ENCODE measurements at places on chromosomes 13 and 19.

GRCh38 chr13:114078461-114079451 lies 53.7 kb downstream of the RASA3 start:
- no peak for DNase-seq

DNA sequence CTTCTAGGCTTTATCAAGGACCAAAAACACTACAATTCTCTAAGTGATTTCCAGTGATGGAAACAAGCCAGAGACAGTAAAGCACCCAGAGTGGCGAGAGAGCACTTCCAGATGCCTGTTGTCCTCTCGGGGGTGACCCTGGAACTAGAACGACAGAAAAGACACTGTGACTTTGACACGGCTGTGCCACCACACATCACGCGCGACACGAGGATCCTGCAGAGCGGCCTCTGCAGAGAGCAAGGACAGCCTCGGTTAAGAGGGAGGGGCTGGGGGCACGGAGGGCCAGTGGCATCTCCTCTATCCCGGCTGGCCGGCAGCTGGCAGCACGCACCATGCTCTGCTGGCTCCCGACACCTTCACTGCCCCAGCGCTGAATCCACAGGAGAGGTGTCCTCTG lies 42.3 kb downstream of the SUGP2 start:
- DNase-seq: no peak

DNA sequence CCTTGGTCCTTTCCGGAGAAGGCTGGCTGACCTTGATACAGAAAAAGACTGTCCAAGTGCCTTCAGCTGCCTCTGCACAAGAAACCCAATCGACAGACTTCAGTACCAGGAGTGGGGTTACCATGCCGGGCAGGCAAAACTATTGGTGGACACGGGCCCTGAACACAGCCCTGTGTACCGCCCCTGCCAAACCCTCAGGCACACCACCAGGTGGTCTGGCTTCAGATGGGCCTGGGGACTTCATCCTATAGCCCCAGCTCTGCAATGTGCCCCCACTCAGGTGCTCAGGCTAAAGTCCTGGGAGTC lies 17.5 kb downstream of the TCF3 start:
- no peak for DNase-seq

GRCh38 chr13:106343836-106344235 lies 191.6 kb downstream of the EFNB2 start:
- DNase-seq: no peak

- DNase-seq: no peak
These were observed 477.0 kb downstream of the FOXO1 start for GRCh38 chr13:40189426-40189825.

DNA sequence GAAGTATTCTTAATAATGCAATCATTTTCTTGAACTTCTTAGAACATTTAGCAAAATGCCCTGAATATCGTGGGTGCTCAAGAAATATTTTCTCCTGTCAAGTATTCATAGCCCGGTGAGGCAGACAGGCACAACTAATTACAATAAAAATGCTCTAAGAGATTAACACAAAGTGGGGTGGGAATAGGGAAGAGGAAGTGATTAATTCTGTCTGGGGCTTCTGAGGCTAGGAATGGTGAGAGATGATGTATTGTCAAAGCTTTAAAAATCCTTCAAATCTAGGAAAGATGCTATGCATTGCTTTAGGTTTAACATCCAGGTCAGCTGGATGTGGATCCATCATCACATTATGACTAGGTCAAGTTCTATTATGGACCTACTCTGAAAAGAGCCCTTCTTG lies 66.9 kb upstream of the POSTN start:
- DNase-seq: no peak

DNA sequence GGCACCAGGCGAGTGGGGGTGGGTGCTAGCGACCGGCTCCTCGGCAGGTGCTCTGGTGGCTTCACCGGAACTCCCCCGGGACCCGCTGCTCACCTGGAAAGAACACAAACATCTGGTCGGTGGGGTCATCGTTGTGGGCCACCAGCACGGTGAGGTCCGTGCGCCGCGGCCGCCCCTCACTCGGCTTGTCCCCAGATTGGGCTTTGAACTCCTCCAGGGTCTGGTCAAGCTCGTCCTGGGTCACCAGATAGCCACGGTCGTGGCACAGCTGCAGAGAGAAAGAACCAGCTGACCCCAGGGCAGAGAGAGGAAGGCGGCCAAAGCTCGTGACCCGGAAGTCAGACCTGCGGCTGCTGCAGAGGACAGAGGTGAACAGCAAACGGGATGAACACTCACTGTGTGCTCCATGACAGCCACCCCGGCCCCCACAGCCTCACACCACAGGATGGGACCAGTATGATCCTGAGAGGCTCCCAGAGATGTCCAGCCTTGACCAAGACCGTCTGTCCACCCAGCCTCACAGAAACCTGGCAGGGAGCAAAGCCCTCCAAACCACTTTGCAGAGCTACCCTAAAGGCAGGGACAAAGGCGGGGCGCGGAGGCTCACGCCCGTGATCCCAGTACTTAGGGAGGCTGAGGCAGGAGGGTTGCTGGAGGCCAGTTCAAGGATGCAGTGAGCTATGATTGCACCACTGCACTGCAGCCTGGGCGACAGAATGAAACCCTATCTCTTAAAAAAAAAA lies 1.2 kb downstream of the POLR2E start:
- no peak for DNase-seq

DNA sequence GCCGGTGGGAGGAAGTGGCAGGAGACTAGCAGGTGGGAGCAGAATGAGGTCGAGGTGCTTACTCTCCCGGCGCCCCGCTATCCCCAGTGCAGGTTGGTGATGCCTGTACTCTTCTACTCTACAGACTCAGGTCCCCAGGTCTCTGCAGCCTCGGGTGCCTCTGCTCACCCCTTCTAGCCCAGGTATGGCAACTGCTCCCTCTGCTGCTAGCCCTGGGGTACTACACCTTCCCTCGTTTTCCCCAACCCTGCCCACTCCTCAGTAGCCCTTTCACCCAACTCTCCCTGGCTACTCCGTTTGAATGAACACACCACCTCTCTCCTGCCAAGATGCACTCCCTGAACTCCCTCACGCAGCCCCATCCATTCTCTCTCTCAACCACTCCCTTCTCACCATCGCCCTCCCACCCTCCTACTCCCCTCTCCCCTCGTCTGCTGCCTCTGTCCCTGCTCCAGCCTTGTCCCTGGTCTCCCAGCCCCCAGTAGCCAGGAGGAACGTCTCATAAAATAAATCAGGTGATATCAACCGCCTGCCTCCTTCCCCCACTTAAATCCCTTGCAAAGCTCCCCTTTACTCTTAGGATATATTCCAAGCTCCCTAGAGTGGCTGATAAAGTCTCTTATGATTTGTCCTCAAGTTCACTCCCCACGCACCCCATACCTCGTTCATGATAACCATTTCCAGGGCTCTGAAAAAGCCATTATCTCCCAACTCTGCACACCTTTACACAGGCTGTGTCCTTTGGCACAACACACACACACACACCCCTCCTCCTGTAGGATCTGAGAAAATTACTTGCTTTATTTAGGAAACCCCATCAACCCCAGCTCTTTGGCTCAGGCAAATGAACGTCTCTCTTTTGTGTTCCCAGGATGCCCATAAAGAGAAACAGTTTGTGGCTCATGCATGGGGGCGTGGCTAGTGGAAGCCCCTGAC lies 8.2 kb upstream of the MEIS3 start:
- DNase-seq: no peak

- no peak for DNase-seq
These were observed 87.4 kb upstream of the UBL3 start for GRCh38 chr13:29937841-29938240.

- no peak for DNase-seq
These were observed 36.4 kb downstream of the FBN3 start for GRCh38 chr19:8113017-8113416.

DNA sequence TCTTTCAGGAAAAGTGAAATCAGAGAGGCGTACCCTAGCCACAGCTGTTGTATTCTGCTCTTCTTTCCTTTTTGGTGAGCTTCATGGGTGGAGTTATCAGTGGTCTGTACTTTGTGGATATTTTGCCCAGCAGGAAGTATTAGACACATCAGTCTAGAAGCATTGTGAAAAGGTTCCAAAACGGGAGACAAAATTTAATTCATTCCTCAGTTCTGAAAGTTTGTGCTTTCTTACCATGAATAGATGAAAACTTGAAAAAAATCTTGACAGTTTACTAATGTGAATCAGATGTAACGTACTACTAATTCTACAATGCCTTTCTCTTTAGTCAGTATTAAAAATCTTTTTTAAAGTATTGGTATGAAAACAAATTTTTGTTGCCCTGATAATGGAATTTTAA lies 116.8 kb downstream of the DNAJC3 start:
- DNase-seq: no peak

DNA sequence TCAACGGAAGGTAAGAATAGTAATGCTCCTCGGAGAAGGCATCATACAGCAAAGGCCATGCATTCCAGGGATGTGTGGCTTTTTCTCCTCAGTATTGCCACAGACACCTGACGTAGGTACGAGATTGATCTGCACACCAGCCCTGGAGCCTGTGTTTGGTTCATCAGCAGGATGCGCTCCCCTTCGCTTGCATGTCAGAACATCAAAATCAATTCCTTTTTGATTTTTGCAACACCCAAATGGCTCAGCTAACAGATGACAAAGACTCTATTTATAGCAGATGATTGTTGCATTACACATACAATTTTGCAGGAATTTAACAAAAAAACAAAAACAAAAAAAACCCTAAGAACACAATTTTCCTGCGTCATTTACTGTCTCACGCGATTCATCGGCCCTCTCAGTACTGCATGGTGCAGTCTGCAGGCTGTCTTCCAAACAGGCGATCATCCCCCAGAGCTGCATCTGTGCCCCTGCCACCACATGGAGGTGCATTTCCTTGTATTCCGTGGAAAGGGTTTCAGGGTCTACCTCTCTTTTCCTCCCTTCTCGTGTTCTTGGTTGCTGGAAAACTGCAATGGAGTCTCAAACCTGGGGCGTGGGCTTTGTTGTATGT lies 207.3 kb downstream of the TEX29 start:
- no peak for DNase-seq

- DNase-seq: no peak
These were observed 301.6 kb downstream of the TEX29 start for GRCh38 chr13:111622051-111622531.

DNA sequence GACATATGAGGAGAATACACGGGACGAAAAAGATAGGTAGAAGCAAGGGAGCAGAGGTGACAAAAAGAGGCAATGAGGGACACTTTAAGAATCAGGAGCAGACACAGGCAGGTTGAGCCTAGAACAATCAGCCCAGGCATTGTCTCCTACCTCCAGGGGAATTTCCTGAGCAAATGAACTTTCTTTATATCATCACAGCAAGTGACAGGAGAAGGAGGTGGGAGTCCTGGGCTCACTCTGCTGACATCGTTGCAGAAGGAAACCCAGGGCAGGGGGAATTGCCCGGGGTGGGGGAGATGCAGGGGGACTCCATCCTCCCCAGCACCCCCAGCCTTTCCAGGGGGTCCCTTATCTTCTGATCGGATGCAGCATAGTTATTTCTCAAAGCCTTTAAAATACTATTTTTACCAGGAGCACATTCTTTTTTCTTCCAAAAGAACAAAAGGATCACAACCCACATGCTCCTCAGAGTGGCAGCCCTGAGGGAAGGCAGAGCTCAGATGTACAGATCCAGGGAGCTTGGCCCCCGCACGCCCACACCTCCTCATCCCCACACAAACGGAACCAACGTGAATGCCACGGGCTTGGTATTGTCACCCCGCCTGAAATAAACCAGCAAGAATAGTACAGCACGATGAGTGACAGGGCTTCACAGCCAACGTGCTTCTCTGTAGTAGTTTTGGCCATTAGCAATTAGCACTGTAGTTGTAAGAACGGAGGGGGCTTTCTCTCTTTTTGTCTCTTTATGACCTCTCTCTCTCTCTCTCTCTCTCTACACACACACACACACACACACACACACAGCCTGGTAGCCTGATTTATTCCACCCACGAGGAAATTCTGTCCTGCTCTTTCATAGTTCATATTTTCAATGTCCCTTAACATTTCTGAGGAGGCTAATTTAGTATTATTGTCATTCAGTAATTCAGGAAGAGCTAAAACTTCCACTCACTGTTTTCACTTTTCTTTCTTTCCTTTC lies 169.5 kb upstream of the UBL3 start:
- no peak for DNase-seq

GRCh38 chr19:43820098-43820883 lies 6.8 kb upstream of the ZNF283 start:
- no peak for DNase-seq

GRCh38 chr13:59534806-59535205 lies 628.9 kb downstream of the DIAPH3 start:
- DNase-seq: no peak

GRCh38 chr13:51342706-51343105 lies 3.2 kb downstream of the SERPINE3 start:
- no peak for DNase-seq

DNA sequence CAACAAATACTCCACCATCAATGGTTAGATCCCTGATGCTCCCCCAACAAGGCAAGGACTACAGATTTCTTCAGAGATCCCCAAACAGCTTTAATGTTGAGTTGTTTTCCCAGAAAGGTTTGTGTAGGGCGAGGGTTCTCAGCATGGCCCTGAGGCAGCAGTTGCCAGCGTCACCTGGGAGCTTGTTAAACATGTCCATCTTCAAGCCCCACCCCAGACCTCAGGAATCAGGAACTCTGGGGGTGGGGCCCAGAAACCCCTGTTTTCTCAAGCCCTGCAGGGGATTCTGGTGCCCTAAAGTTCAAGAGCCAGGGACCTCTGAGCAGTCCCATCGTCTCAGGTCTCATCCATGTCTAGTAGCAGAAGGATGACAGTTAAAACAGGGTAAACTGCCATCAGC lies 9.6 kb downstream of the EFNB2 start:
- no peak for DNase-seq

GRCh38 chr13:97395447-97396136 lies 38.4 kb upstream of the RAP2A start:
- no peak for DNase-seq

DNA sequence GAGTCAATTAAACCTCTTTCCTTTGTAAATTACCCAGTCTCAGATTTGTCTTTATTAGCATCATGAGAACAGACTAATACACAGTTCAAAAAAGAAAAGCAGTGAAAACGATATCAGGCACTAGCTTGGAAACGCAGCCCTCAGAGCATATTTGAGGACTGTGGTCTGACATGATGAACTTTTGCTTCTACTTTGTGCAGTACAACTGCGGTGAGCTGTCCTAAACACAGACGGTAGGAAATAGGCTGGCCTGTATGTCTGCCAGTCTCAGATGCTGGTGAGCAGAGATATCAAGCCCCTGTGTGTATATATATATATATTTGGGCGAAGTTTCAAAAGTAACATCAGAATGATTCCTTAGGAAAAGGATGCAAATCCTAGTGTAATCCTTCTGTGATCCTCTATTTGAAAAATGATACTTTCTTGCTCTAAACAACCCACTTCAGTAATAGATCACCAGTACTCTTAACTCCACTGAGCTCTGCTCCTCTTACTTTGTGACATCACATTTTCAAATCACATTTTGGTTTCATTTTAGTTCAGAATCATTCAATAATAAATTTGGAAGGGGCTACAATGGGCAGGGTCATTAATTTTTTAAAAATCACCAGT lies 74.4 kb downstream of the TNFRSF19 start:
- DNase-seq: no peak

- DNase-seq: no peak
These were observed 8.8 kb upstream of the CACNG6 start for GRCh38 chr19:53982611-53983010.
